ENCODE measurements at places on chromosomes 2 and 18.

DNA sequence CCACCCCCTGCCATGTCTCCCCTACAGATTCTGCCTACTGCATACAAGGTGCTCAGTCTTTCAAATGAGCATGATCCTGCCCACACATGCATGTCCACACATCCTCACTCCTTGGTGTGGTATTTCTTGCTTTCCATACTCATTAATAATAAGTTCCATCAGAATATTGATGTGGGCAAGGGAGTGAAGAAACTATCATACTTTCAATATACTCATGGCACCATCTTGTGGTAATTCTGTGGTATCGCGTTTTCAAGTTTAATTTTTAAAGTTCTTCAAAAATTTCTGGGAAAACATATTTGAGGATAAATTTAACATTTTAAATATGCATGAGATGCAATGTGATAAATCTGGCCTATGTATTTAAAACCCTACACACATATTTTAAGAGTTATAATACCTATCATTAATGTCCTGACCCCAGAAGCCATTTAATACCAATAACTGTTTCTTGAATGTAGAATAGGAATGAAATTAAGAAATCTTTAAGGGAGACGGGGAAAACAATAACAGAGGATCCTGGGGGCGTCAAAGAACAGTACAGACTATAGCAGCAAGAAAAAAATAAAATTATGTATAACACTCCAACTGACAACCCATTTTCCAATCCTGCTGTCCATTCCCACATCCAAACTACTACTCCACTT is 110.1 kb downstream of the ZNF385B start:
- DNase-seq: no peak

DNA sequence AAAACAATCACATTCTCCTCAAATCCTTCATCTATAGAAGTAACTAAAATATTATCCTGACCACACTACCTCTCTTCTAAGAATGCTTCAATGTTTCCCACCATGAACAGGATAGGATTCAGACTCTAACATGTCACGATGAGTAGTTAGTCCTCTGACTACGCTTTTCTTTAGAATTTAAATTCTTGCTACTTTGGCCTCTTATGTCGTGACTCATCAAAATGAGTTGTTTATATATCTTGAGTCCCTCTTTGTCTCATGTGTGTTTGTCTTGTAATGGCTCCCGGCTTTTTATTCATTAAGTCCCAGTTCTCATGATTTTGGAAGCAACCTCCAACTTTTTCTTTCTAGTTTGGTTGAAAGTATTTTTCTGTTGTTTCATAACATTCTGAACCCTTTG is 1289.2 kb downstream of the DSC3 start:
- DNase-seq: no peak

DNA sequence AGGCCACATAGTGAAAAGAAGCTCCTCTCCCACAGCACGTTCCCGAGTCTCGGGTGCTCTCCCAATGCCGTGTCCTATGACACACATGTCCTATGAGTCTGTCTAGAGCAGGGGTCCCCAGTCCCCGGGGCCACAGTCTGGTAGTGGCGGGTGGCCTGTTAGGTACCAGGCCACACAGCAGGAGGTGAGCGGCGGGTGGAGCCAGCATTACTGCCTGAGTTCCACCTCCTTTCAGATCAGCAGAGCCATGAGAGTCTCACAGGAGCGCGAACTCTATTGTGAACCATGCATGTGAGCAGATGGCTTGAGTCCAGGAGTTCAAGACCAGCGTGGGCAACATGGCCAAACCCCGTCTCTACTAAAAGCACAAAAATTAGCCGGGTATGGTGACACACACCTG is 112.6 kb downstream of the ZBTB7C start:
- DNase-seq: no peak

GRCh38 chr2:148527488-148528340 is 116.8 kb upstream of the EPC2 start:
- no peak for DNase-seq

GRCh38 chr18:59900222-59901128 is 679 bp downstream of the PMAIP1 start:
- DNase-seq: no peak

DNA sequence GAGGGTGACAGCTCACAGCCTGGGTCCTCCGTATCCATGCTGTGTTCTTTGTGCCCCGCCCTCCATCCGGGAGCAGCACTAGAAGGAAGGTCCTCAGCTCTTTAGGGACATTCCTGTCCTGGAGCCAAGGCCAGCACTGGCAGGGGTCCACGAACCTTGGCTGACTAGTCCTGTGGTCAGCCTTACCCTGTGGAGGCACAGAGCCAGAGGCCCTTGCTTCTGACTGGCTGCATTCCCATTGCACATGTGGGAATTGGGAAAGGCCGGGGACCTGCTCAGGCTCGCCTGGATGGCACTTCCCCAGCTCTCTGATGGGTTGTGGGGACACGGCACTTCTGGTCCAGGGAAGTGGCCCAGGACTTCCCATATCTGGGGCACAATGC is 24.9 kb upstream of the RHOB start:
- peak; percentile 65 for DNase-seq

- no peak for DNase-seq
Measured at GRCh38 chr2:213429516-213429915, 145.3 kb downstream of the SPAG16 start.

- no peak for DNase-seq
Measured at GRCh38 chr2:196248467-196249094, 77.2 kb upstream of the STK17B start.

DNA sequence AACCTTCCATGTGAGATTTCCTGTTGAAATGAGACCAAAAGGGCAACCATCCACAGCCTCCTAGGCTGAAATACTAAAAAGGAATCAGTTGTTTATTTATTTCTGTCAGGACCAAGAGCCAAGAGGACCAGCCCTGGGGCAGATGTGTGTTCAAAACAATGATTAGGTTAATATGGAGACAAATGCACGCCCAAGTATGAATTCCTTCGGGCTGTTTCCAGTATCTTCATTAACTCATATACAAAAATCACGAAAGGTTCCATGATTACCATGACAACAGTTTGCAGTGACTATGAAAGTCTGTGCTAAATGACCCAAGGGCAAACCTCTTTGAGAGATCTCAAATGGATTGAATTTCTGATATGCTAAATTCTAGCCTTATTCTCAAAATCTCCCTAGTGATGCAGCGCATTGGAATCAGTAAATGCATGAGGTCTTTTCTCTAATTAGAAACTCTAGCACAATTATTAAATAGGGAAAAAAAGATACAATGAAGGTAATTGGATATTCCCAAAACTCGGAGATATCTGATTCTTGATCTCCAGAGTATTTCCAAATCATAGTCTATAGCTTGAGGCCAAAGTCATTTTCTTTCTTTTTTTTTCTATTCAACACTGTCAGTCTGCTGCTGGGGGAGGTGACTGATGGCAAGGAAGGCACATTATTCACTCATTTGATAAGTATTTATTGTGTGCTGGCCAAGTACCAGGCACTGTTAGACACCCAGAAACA is 35.6 kb downstream of the VIT start:
- DNase-seq: peak; percentile 35

- DNase-seq: no peak
Measured at GRCh38 chr2:223262946-223263345, 211.0 kb downstream of the KCNE4 start.

DNA sequence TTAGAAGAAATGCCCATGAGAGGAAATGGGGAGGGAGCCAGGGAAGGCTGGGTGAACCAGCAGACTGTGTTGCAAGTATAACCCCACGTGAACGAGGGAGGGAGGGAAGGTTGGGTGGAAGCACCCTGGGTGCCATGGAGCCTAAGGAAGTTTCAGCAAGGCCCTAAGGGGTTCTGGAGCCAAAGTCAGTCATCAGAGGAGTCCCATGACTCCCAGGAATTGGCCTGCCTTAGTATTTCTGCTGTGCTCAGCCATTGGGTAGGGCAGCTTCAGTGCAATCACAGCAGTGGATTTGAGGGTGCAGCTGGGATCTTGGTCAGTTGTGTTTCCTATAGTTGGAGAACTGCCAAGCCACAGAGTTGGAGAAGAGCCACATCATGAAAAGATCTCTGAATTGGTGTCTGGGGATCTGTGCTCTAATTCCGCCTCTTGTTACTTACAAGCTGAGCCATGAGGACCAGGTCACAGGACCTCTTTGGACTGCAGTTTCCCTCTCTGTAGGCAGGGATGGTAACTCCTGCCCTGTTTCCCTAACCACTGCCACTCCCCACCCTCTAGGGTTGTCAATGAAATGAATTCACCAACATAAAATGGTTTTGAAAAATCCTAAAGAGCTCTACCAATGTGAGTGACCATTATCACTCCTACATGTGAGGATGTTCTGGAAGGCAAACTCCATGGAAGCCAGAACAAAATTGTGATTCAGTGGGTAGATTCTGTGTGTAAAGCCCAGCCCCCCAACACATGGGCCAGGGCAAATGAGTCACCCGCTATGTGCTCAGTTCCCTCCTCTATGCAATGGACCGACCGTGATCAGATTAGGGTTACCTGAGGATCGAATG is 108.9 kb downstream of the CLIP4 start:
- DNase-seq: peak; percentile 11

- no peak for DNase-seq
Measured at GRCh38 chr18:22613788-22614187, 196.1 kb upstream of the CTAGE1 start.

DNA sequence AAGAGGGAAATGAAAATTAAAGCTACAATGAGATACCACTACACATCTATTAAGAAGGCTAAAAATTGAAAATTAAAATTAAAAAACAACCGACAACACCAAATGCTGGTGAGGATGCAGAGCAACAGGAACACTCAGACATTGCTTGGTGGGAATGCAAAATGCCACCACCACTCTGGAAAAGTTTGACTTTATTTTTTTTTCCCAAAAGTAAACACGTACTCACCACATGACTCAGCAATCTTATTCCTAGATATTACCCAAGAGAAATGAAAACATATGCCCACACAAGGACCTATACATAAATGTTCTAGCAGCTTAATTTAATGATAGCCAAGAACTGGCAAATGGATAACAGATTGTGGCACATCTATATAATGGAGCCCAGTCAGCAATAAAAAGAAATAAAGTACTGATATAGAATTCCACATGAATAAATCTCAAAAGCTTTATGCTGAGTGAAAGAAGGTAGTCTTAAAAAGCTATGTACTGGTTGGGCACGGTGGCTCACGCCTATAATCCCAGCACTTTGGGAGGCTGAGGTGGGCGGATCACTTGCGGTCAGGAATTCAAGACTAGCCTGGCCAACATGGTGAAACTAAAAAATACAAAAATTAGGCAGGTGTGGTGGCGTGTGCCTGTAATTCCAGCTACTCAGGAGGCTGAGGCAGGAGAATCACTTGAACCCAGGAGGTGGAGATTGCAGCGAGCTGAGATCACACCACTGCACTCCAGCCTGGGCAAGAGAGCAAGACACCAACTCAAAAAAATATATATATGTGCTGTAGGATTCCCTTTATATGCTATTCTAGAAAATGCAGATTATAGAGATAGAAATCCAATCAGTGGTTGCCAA is 4.2 kb upstream of the PROC start:
- DNase-seq: no peak

GRCh38 chr18:75475228-75475627 is 47.7 kb upstream of the SMIM21 start:
- DNase-seq: no peak

DNA sequence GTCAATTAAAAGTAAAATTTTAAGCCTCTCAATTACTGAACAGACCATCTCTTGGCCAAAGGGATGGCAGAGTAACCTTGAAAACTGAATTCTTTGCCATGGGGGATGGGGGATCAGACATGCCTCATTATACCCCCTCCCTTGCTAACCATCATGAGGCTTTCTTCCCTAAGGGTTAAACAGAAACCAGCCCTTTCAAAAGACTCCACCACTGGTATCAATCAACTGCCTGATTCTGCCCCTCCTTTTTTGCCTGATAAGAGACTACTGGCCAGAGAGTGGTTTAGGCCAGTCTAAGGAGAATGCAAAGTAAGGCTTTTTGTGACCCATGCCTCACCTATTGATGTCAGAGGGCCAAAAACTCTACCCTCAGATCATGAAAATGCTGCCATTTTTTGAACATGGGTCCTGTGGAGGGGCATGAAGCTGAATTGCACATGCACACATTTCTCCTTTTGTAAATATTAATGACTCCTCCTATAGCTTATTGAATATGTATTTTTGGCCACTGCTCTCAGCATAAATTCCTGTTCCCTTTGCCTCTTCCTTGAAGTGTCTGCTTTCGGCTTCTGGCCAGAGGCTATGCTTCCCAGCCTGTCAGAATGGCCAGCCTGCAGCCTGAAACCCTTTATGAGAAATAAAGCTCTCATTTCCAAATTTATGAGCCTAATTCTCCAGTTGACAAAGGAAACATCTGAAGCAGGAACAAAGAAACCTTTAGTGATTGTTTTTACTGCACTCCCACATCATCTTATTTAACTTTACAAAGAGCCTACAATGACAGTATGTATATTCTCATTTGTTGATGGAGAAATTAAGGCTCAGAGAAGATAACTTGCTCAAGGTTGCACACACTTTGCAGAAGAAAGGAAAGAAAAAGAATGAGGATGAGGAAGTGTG is 270.7 kb upstream of the CELF4 start:
- DNase-seq: no peak

- DNase-seq: no peak
Measured at GRCh38 chr2:212692466-212692865, 153.9 kb upstream of the ERBB4 start.

DNA sequence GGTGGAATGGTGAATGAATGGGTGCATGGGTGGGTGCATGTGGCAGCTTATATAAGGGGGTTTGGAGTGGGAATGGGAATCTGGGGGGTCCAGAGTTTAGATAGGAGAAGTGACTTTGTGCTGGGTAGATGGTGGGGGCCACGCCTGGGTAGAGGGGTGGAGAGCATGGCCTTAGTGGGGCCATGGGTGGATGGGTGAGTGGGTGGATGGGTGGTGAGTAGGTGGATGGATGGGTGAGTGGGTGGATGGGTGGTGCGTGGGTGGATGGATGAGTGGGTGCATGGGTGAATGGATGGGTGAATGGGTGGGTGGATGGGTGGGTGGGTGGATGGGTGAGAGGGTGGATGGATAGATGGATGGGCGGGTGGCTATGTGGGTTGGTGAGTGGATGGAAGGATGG is 53.9 kb downstream of the MYO7B start:
- DNase-seq: no peak

- no peak for DNase-seq
Measured at GRCh38 chr2:175205523-175205922, 24.0 kb upstream of the ATP5MC3 start.

GRCh38 chr2:59899692-59900091 is 653.8 kb downstream of the BCL11A start:
- no peak for DNase-seq

DNA sequence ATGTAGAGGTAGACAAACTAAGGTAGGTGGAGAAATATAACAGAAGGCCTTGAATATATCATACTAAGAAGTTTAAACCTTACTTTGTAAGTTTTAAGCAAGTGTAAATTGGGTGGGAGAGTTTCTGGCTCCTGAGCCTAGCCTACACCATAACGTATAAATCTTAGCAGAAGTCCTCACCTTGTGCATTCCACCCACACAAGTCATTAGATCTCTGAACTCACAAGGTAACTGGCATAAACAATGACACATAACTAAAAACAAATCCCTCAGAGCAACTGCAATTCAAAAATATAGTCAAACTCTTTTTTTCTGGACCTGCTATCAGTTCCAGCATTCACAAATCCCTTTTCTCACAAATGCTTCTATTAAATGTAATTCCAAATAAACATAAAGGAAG is 9.4 kb downstream of the REV1 start:
- no peak for DNase-seq

Measured in T1000 (cell line).